Naive B cell (primary cell): ENCODE measurements at places on chromosomes 1 and 21.

GRCh38 chr1:243945727-243946126, 95.7 kb upstream of the AKT3 start:
- H3K36me3 ChIP-seq: no peaks in the 10 kb centered on the region
- no peak for DNase-seq
- H3K27ac ChIP-seq: no peak overlapping the region
- peaks cover 8% of the 10 kb centered on the region for H3K27me3 ChIP-seq

- no peaks in the 10 kb centered on the region for H3K36me3 ChIP-seq
- H3K27me3 ChIP-seq: no peaks in the 10 kb centered on the region
- H3K4me1 ChIP-seq: peaks cover 5% of the 10 kb centered on the region
- no peak for DNase-seq
Measured at GRCh38 chr1:93641527-93641926, 40.1 kb downstream of the BCAR3 start.

GRCh38 chr1:67713057-67713846, 28.3 kb downstream of the GADD45A start:
- peak overlapping the region; percentile 54 for H3K27ac ChIP-seq
- H3K36me3 ChIP-seq: no peaks in the 10 kb centered on the region
- no peaks in the 10 kb centered on the region for H3K27me3 ChIP-seq
- no peaks in the 10 kb centered on the region for H3K4me1 ChIP-seq
- no peak overlapping the region for H3K4me3 ChIP-seq

DNA sequence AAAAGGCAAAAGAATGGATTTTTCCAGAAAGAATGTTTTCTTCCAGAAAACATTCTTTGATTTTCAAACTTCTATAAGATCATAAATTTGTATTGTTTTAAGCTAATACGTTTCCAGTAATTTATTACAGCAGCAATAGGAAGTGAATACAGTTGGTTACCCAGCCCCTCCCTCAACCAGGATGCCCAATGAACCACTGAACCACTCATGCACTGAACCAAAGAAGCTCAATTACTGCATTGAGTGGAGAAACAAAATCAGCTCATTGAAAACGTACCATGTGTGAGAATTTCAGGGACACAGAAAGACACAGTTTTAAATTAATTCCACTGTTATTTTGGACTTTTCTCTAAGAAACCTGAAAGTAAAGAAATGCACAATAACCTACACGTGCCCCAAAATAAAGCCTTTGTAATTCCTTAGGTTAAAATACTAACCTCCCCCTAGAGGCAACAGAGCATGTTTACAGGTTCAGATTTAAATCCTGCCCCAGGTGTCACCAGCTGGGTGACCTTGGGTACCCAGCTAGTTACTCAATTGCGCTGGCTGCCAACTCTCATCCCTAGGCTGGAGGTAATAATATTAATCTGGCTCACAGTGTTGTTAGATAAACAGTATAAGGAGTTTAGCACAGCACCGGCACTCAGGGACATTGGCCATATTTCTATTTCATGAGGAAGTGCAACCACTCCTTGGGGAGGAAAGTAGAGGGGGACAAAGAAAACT, 111.7 kb downstream of the NMNAT2 start:
- H3K36me3 ChIP-seq: peaks cover 5% of the 10 kb centered on the region
- DNase-seq: no peak
- no peak overlapping the region for H3K27ac ChIP-seq
- H3K4me3 ChIP-seq: no peak overlapping the region
- H3K27me3 ChIP-seq: peaks cover 7% of the 10 kb centered on the region

DNA sequence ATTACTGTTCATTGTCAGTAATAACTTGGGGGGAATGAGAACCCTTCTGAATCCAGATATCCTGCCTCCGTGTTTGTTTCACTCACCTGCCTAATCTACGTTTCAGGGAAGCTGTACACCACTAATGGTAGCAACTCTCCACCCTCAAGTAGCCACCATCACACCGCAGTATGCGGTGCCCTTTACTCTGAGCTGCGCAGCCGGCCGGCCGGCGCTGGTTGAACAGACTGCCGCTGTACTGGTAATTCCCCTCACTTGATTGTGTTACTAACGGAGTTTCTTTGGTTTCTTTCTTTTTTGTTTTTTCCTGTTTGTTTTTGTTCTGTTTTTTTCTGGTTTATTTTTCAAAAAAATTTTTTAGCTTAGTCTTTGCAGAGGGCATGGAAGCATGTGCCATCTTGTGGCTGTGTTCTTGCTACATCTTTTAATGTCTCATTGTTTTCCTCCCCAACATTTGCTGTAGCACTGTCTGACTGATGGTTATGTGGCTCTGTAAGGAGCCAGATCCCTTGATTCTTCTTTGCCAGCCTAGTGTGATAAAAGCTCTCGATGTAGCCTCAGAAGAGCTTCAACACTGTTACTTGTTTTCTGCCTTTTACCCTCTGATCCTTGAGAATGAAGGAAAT, 15.9 kb upstream of the OLFML3 start:
- DNase-seq: no peak
- peaks cover 54% of the 10 kb centered on the region for H3K36me3 ChIP-seq
- H3K27me3 ChIP-seq: no peaks in the 10 kb centered on the region
- H3K4me3 ChIP-seq: no peak overlapping the region
- H3K4me1 ChIP-seq: no peaks in the 10 kb centered on the region

GRCh38 chr1:238458899-238459298, 568.2 kb upstream of the ZP4 start:
- no peaks in the 10 kb centered on the region for H3K4me1 ChIP-seq
- no peak for DNase-seq
- no peak overlapping the region for H3K4me3 ChIP-seq
- no peaks in the 10 kb centered on the region for H3K27me3 ChIP-seq

GRCh38 chr1:81412954-81413353, 387.8 kb upstream of the ADGRL2 start:
- no peak for DNase-seq
- H3K27ac ChIP-seq: no peak overlapping the region
- H3K27me3 ChIP-seq: no peaks in the 10 kb centered on the region
- no peak overlapping the region for H3K4me3 ChIP-seq
- H3K36me3 ChIP-seq: no peaks in the 10 kb centered on the region

- H3K4me1 ChIP-seq: peaks cover 16% of the 10 kb centered on the region
- no peak overlapping the region for H3K4me3 ChIP-seq
- H3K27me3 ChIP-seq: peaks cover 18% of the 10 kb centered on the region
- H3K27ac ChIP-seq: no peak overlapping the region
- no peaks in the 10 kb centered on the region for H3K36me3 ChIP-seq
Measured at GRCh38 chr1:229059671-229060539, 211.0 kb upstream of the RAB4A start.

- H3K27me3 ChIP-seq: no peaks in the 10 kb centered on the region
- no peak for DNase-seq
- H3K27ac ChIP-seq: peak overlapping the region; percentile 91
- H3K4me1 ChIP-seq: peaks cover 23% of the 10 kb centered on the region
Measured at GRCh38 chr1:65009724-65010420, 43.5 kb upstream of the JAK1 start.

DNA sequence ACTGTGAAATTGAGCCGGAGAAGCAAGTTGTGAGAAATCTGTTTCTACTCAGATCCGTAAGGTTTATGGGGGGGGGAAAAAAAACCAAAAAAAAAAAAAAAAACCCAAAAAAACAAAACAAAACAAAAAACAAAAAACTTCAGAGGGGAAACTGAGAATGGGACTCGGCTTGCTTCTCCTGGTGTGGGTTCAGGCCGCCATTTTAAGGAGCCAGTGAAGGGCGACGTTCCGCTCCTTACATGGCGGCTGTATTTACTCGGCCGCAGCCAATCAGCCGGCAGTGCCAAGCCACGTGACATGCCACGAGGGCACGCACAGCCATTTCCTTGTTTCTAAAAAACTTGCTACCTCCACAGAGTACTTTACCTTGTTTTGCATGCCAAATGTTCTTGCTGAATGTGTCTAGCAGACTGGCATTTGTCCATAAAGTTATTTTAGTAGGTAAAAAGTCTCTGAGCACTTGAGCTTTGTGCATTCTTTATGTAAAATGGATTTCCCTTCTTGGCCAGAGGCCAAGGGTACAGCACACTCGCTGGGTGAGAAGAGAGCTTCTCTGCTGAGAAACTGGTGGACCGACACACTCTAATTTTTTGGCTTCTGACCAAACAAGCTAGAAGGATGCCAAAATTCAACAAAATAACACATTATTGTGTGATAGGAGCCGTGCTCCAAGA, 101.8 kb downstream of the NFIA start:
- H3K4me1 ChIP-seq: no peaks in the 10 kb centered on the region
- H3K27ac ChIP-seq: no peak overlapping the region
- no peaks in the 10 kb centered on the region for H3K36me3 ChIP-seq
- peaks cover 7% of the 10 kb centered on the region for H3K27me3 ChIP-seq

- H3K27me3 ChIP-seq: no peaks in the 10 kb centered on the region
- H3K4me1 ChIP-seq: no peaks in the 10 kb centered on the region
- H3K27ac ChIP-seq: no peak overlapping the region
- no peaks in the 10 kb centered on the region for H3K36me3 ChIP-seq
- DNase-seq: no peak
- no peak overlapping the region for H3K4me3 ChIP-seq
Measured at GRCh38 chr1:144101397-144102045, 129.7 kb upstream of the FAM72C start.

GRCh38 chr1:170594066-170594626, 62.2 kb downstream of the GORAB start:
- no peaks in the 10 kb centered on the region for H3K4me1 ChIP-seq
- no peak overlapping the region for H3K27ac ChIP-seq
- H3K36me3 ChIP-seq: no peaks in the 10 kb centered on the region
- peaks cover 20% of the 10 kb centered on the region for H3K27me3 ChIP-seq
- no peak for DNase-seq
- H3K4me3 ChIP-seq: no peak overlapping the region

- no peaks in the 10 kb centered on the region for H3K4me1 ChIP-seq
- no peak overlapping the region for H3K27ac ChIP-seq
- no peaks in the 10 kb centered on the region for H3K27me3 ChIP-seq
- H3K4me3 ChIP-seq: no peak overlapping the region
- H3K36me3 ChIP-seq: no peaks in the 10 kb centered on the region
- DNase-seq: no peak
Measured at GRCh38 chr1:54680387-54680786, 35.3 kb upstream of the TTC4 start.

GRCh38 chr1:16198444-16199156, 13.9 kb downstream of the ARHGEF19 start:
- peaks cover 3% of the 10 kb centered on the region for H3K4me1 ChIP-seq
- H3K36me3 ChIP-seq: peaks cover 6% of the 10 kb centered on the region
- no peak overlapping the region for H3K4me3 ChIP-seq
- H3K27ac ChIP-seq: no peak overlapping the region

- H3K4me1 ChIP-seq: peaks cover 96% of the 10 kb centered on the region
- H3K27ac ChIP-seq: peak overlapping the region; percentile 97
- DNase-seq: peak; percentile 44
Measured at GRCh38 chr1:175197531-175197930, 5.0 kb upstream of the KIAA0040 start.

DNA sequence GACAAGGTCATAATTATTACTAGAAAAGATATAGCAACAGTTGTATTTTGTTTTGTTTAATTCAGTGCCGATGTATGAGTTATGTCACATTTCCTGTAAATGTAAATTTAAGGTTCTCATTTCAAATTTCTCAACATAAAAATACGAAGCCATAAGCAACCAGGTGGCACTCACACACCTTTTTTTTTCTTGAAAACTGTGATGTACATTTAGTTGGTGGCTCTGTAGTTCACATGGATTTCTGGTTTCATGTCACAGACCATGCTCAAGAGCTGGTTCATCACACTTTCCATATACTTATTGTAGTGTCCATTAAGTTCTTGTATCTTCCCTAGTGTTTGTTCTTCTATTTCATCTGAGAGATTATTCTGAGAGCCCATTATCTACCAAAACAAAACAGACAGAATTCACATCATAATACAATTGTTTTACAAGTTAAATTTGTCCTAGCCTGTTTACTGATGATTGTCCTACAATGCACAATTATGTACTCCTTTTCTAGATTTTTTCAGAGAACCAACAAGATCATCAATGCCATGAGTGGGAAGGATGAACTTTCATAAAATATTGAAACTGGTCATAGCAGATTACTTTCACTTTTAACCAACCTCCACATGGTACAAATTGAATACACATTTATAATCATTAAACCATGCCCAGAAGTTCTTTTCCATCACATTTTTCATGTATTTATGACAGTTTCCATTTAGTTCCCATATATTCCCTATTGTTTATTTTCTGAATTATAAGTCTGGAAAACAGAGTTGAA, 17.1 kb downstream of the ATP6V1G3 start:
- H3K27ac ChIP-seq: peak overlapping the region; percentile 95
- peak overlapping the region; percentile 48 for H3K4me3 ChIP-seq
- no peaks in the 10 kb centered on the region for H3K36me3 ChIP-seq
- no peaks in the 10 kb centered on the region for H3K27me3 ChIP-seq
- peak; percentile 28 for DNase-seq

- peaks cover 57% of the 10 kb centered on the region for H3K4me1 ChIP-seq
- peaks cover 8% of the 10 kb centered on the region for H3K36me3 ChIP-seq
- peak overlapping the region; percentile 99 for H3K27ac ChIP-seq
- no peaks in the 10 kb centered on the region for H3K27me3 ChIP-seq
- peak overlapping the region; percentile 97 for H3K4me3 ChIP-seq
Measured at GRCh38 chr1:28328228-28328648, 602 bp upstream of the MED18 start.

- H3K27ac ChIP-seq: peak overlapping the region; percentile 8
- no peak for DNase-seq
- H3K4me1 ChIP-seq: peaks cover 39% of the 10 kb centered on the region
- H3K27me3 ChIP-seq: no peaks in the 10 kb centered on the region
- H3K4me3 ChIP-seq: no peak overlapping the region
- H3K36me3 ChIP-seq: no peaks in the 10 kb centered on the region
Measured at GRCh38 chr1:184945029-184945428, 29.3 kb downstream of the NIBAN1 start.

DNA sequence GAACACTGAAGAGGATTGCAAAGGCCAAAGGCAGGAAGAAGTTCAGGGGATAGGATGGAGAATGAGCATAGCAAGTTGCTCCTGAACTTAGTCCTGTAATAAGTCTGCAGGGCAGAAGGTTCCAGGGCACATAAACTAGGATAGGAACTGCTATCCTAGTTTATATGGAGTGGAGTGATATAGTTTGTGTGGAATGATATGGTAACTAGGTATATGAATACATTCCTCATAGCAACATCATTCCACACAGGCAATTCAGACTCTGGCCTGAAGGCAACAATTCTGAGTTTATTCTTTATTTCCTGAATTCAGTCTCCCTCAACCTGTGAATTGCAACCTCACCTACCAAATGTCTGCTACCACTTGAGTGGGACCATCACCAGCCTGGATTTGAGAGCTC, 154.9 kb upstream of the GREM2 start:
- no peaks in the 10 kb centered on the region for H3K27me3 ChIP-seq
- DNase-seq: no peak
- H3K36me3 ChIP-seq: no peaks in the 10 kb centered on the region
- H3K4me3 ChIP-seq: no peak overlapping the region
- H3K4me1 ChIP-seq: no peaks in the 10 kb centered on the region
